ENCODE measurements at places on chromosomes 4 and X. TPM values are rescaled to one million over a fixed set of nuclear protein-coding genes. Genes with fewer than 3 reads are reported as not detected.

Gene CFAP99
- total RNA-seq, result 0.22 TPM

Gene NDNF
- total RNA-seq, result 0.20 TPM

Gene OCIAD1
- total RNA-seq, result 105 TPM

Gene CXCL11
- total RNA-seq, result 2.6 TPM

Gene H2BW2
- not detected for total RNA-seq

Gene FRMD7
- total RNA-seq, result not detected

Gene IL2
- total RNA-seq, result not detected

Gene NEXMIF
- 1.2 TPM for total RNA-seq

Gene PABPC5
- 2.7 TPM for total RNA-seq

Gene DKK2
- 0.75 TPM for total RNA-seq

Gene SCML1
- 13.8 TPM for total RNA-seq

Gene HPGD
- 13.8 TPM for total RNA-seq

Gene PAGE2B
- not detected for total RNA-seq

Gene PDGFC
- total RNA-seq, result 19.2 TPM

Gene CENPVL1
- not detected for total RNA-seq

Gene CSAG3
- 2.6 TPM for total RNA-seq

Gene FGB
- not detected for total RNA-seq

Gene PRKG2
- 0.51 TPM for total RNA-seq

Gene PTPN13
- 13.8 TPM for total RNA-seq

Gene PNMA6A
- total RNA-seq, result 0.63 TPM

Gene APOOL
- 13.3 TPM for total RNA-seq

Gene FGF13
- 5.5 TPM for total RNA-seq

Gene BCOR
- total RNA-seq, result 26.1 TPM

Gene MCF2
- 2.5 TPM for total RNA-seq

Gene HDAC6
- 82.9 TPM for total RNA-seq

Gene DCAF4L1
- 2.5 TPM for total RNA-seq

Gene OTUD5
- 47.2 TPM for total RNA-seq

Gene SEC31A
- total RNA-seq, result 164 TPM

Gene ARHGEF6
- 63.7 TPM for total RNA-seq

Gene EFNB1
- total RNA-seq, result 48.7 TPM

Gene NUDT11
- not detected for total RNA-seq

Gene CYBB
- 156 TPM for total RNA-seq

Gene FAM236C
- not detected for total RNA-seq

Gene PGAM4
- not detected for total RNA-seq

Gene SUPT20HL2
- total RNA-seq, result not detected

Gene ALAS2
- total RNA-seq, result 3.3 TPM

Gene MAGEA8
- total RNA-seq, result not detected

Gene GAGE2A
- not detected for total RNA-seq

Gene P2RY4
- total RNA-seq, result 1.8 TPM

Gene ADRA2C
- total RNA-seq, result 38.9 TPM

Gene FGF5
- total RNA-seq, result not detected

Gene PNMA5
- total RNA-seq, result 0.14 TPM

Gene HSFX2
- not detected for total RNA-seq

Gene SULT1E1
- not detected for total RNA-seq
